Stimulated activated CD8-positive, alpha-beta memory T cell treated with anti-CD3 and anti-CD28 coated beads, Interleukin-4, amount 100 ng/mL, for 24 hours (primary cell): ENCODE measurements at places on chromosomes 3 and 15.

- no peak for DNase-seq
Measured at GRCh38 chr15:54618120-54618519, 578.6 kb downstream of the RSL24D1 start.

DNA sequence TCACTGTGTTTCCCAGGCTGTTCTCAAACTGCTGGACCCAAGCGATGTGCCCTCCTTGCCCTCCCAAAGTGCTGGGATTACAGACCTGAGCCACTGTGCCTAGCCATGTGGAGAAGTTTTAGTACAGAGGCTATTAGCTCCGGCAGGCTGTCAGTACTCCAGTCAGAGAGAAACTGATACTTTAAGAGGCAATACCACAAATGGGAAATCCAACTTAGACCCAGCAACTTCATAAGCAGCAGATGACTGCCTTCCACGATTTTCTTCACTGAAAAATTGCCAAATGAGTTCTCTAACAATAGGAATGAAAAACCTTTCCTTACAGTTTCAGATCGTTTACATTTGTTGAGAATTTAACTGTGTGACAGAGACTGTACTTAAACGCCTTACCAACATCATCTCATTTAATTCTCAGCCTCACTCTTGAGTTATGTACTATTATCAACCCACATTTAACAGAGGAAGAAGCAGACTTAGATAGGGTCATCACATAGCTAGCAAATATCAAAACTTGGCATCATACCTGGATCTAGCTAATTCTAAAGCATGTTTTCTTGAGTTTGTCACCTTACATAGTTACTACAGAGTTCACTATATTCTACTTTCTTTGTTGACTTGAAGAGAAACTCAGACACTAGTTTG, 127.4 kb downstream of the TCF12 start:
- no peak for DNase-seq

DNA sequence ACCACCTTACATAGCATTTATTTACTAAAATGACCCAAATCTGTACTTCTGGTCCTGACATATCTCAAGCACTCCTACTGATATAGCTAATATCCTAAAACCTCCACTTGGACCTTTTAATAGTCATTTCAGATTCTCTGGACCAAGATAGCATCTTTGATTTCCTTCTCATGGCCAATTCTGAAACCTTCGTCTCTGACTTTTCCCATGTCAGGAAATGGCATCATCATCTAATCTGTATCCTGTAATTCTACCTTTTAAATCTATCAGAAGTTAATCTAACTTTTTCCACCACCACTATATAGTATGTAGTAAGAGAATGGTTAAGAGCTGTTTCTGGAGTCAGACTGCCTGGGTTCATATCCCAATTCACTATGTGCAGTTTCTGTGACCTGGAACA, 16.2 kb downstream of the STX19 start:
- DNase-seq, result no peak

- no peak for DNase-seq
Measured at GRCh38 chr3:48695393-48695753, 9.7 kb upstream of the NCKIPSD start.

DNA sequence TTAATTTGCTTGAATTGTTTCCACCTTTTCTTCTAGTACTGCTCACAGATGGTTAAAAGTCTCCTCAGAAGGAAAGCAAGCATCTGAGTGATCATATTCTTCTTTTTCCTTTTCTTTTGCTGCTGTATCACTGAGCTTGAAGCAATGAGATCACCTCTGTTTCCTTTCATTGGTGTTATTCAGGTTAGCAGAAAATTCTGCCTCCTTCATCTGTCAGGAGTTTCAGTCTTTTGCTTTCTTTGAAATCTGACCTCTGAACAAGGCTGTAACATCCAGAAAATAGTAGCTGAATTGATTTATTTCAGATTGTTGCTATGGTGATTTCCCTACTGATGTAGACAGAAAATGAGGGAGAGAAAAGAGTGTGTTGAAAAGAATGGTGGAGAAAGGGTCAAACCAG, 343.0 kb downstream of the MFSD1 start:
- DNase-seq, result no peak

- no peak for DNase-seq
Measured at GRCh38 chr3:65584913-65585312, 453.8 kb downstream of the MAGI1 start.

DNA sequence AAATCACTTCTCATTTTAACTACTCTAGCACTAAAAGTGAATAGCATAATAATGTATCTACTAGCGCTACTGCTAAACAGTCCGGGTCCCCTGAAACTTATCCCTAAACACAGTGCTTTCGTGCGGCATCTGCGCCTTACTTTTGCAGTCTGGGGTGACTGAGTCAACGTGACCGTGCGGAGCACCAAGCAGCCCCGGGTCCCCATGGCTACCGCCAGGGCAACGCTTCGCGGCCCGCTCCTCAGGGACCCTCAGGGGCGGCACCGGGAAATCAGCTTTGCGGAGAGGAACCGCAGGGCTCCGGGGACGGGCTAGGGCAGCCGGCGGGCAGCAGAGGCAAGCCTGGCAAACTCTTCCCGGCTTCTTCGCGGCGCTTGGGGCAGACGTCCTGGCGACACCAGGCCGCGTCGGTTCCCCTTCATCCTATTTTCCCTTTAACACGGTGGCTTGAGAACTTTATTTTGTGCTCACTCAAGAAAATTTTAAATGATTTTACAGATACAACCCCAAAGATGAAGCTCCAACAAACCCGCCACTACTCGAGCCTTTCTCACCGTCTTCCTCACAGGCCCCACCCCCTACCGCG, 757 bp upstream of the DIPK2A start:
- peak; percentile 28 for DNase-seq

DNA sequence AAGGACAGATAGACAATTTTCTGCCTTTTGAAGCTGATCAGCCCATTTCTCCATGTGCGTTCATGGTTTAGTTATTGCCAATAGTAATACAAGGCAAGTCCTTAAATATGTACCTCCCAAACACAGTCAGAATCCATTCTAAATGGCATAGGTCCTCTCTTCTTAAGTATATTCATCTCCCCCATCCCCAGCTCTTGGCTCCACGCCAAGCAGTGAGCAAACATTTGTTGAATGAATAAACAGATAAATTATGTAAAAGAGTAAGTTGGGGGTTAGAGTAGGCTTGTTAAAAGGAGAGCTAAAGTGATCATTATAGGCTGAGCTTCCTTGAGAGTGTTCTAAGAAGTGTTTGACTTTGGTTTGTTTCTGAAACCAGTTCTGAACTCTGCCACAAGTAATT, 241.3 kb downstream of the ITPR1 start:
- no peak for DNase-seq

GRCh38 chr3:46935989-46936558, 40.5 kb downstream of the CCDC12 start:
- no peak for DNase-seq

GRCh38 chr3:27138005-27138404, 231.2 kb downstream of the NEK10 start:
- DNase-seq, result no peak

DNA sequence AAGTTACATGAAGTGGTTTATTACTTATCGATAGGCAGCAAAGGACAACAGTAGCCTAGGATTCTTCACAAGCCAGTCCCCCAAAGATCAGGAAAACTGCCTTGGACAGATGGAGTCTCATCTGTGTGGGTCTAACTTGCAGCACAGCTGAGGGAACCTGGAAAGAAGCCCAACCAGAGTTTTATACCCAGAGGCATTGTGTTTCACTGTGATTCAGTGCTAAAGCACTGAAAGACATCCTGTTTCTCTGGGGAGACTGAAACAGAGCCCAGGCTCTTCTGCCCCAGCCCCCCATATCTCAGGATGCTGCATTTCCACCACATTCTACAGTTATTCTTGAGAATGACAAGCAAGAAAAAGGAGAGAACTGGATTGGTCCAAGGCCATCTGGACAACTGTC, 48.2 kb upstream of the PYDC2 start:
- DNase-seq, result no peak
